ENCODE measurements at places on chromosomes 4 and X.

DNA sequence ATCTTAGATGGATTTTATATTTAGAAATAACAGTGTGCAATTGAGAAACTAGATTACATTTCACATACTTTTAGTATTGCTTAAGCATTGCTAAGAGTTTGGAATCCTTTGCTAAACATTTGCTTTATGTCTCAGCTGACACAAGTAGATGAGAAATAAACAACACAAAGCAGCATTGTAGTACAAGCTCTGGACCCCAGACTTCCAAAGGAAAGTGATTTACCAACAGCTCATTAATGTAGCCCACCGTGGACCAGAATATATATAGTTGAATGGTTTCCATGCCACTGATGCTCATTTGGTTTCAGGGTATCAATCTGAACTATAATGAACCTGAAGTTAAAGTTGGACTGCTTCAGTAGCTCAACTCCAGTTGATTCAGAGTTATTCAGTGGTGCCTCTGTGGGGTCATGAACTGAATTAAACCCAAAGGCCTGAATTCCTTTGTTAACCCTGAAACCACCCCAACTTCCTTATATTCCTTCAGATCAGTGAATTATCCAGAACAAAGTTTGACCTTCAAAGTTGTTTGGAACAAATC lies 132.1 kb upstream of the NEIL3 start:
- no peak for DNase-seq

DNA sequence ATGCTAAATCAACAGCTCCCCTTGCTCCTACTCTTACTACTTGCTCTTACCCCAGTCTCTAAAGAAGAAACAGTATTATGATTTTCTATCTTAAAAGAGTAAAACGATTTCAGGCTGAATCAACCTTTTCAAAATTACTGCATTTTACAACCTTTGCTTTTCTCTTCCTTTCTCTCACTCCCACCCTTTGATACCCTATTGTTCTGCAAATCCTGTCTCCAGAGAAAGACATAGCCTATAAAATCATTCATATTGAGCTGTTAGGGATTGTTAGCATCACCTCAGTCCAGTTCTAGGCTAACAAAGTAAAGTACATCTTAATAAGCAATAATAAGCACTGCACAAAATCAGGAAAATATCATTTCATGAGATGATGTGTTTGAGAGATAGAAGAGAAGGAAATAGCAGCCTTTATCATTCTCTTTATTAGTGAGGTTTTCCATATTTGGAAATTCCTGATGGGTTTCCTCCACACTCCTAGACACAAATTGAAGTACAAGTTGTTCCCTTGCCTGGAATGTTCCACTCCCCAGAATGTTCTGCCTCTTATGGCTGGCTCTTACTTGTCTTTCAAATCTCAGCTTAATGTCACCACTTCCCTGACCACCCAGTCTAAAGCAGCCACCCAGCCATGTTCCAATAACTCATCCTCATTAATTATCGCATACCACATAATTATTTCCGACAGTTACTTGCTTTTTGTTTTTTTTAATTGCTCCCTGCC lies 219.7 kb downstream of the PALLD start:
- DNase-seq: no peak

DNA sequence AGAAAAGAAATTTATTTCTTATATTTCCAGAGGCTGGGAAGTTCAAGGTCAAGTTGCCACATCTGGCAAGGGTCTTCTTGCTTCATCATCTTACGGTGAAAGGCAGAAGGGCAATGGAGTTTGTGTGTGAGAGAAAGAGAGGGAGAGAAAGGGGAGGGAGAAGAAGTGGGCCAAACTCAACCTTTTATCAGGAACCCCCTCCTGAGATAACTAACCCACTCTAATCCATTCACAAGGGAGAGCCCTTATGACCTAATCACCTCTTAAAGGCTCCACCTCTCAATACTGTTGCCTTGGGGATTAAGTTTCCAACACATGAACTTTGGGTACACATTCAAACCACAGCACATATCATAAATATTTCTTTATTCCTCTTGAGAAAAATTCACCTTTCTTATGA lies 203.3 kb upstream of the FAM241A start:
- no peak for DNase-seq

- DNase-seq: no peak
Measured at GRCh38 chrX:17067534-17067933, 121.1 kb downstream of the REPS2 start.

GRCh38 chrX:47206316-47206715 lies 12.2 kb upstream of the CDK16 start:
- DNase-seq: no peak

GRCh38 chrX:24890677-24891076 lies 125.1 kb downstream of the ARX start:
- no peak for DNase-seq

DNA sequence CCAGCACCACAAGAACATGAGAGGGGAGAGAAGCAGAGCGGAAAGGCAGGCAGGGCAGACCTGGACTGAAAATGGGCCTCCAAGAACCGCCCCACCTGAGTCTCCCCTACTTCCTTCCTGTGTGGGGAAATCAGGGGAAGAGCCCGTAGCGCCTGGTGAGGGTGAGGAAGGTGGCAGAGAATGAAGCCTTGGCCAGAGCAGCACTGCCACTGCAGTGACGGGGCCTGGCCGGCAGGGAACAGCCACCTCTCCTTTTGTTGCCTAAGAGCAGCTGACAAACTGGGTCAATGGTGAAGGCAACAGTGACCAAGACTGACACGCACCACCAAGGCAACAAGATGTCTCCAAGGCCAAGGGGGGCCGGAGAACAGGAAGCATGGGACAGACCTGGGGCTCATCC lies 58.4 kb upstream of the CBR4 start:
- DNase-seq: no peak

- DNase-seq: no peak
Measured at GRCh38 chr4:105587841-105588240, 35.4 kb downstream of the ARHGEF38 start.

DNA sequence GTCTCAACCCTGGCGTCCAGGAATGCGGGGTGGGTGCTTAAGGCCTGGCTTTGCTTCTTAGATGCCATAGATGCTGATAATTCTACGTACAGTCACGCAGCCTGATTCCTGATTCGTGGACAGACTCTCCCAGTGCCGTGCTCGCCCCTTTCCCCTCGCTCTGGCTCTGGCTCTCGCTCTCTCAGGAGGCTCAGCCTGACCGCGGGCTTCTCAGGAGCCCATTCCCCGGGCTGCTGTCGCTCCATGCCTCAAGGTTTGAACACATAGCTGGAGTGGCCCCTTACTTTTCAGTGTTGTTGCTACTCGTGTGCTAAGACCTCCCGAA lies 59.2 kb upstream of the ZC4H2 start:
- DNase-seq: no peak

DNA sequence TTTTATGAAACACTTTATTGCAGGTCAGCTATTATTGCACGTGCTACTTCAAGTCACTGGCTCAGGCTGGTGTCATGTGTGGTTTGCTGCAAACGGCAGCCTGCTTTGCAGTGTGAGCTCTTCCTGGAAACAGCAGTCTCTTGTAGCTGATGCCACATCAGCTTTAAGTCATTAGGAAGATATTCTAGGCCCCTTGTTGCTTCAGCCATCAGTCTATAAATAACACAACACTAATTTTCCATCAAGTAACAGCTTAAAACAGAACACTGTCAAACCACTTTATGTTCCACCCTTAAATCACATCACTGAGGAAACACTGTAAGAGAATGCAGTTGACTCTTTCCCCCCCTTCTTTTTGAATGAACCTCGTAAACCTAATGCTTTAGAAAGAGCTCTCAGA lies 93.8 kb downstream of the GATB start:
- DNase-seq: no peak

DNA sequence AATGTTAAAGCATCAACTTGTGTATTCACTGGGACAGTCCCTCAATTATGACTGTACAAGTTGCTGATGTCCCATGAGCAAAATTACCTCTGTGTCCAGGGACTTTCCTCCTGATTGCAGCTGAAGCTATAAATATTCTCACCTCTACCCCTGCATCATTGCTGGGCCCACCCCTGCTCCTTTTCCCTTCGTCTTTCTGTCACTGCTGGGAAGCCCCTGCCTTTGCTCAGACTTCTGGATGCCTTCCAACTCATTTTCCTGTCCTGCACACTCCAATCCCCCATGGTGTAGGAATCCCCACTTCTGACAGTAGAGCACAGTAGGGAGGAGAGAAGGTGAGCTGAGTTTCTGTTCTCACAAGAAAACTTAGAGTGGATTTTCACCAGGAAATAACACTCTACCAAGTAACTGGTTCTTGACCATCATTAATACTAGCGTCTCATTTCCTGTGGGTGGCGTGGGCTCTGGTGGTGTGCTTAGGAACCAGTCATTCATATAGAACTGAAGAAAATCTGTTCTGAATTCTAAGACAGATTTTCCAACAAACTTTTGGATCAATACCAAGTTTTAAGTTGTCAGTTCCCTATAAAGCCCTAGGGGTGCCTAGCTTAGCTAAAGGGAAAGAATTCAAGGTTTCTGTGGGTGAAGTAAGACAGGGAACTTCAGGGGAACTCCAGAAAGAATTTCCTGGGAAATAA lies 136.2 kb upstream of the MED14 start:
- DNase-seq: peak; percentile 13

DNA sequence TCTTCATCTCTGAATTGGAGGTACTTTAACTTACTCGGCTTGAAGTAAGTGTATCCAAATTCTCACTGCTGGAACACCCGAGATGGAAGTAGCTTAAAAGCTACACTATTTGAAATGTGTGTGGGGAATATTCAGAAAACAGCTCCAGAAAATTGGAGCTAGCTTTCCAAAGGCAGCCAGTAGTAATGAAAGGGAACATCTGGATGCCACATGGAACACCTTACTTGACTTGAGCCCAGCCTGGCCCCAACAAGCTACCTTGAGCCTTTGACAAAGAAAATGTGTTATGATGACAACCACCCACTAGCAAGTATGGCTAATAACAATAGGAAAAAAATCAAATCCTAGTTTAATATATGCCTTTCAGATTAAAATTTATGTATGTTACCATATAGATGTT lies 161.5 kb downstream of the PRDM5 start:
- no peak for DNase-seq

DNA sequence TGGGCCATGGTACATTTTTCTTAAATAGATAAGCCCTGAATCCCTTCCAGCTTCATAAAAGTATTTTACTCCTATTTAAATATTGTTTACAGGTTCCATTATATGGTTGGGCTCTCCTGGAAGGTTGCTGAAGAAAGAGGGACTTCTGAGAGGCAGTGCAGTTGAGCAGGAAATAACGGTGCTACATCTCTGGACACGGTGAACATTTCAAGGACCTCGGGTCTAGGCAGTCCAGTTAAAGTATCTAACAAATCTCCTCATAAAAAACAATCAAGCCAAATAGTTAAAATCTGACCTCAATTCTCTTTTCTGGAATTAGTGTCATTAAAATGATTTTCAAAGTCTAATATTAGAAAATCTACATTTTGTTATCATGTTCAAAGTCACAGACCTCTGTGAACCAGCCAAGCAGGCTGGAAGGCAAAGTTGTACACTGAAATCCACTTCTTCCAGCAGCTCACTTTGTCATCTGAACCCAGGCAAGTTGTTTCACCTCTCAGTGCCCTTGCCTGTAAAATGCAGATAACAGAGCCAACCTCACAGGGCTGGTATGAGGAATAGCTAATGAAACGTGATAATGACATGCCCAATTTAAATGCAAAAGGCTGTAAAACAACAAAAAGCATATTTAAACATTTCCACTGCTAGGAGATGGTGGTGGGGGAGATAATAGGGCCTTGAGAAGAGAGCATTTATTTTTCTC lies 267.0 kb upstream of the KLF3 start:
- no peak for DNase-seq

GRCh38 chr4:180041576-180041975 lies 2201.6 kb upstream of the TENM3 start:
- DNase-seq: no peak

DNA sequence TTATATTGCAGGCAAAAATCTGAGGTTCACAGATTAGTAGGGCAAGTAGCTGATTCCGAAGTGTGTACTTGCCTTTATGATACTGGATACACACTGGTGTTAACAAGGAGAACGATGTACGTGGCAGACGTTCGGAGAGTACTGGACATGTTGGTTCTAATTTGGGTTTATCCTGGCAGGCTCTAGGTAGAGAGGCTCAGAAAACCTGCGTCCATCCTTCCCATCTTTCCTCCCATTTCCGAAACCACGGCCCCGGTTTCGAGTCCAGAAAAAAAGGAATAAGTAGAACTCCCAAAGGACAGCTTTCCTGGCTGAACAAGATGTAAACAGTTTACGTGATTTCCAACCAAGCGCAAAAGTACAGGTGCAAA lies 351 bp upstream of the SLC30A9 start:
- no peak for DNase-seq

GRCh38 chrX:50853399-50853798 lies 39.4 kb upstream of the SHROOM4 start:
- DNase-seq: no peak

GRCh38 chrX:46117234-46117633 lies 428.0 kb downstream of the ZNF674 start:
- no peak for DNase-seq

GRCh38 chr4:156820931-156821330 lies 150.7 kb downstream of the PDGFC start:
- DNase-seq: no peak

GRCh38 chr4:89704651-89705395 lies 132.1 kb downstream of the SNCA start:
- DNase-seq: no peak

- DNase-seq: no peak
Measured at GRCh38 chr4:173909294-173909693, 374.2 kb downstream of the FBXO8 start.

DNA sequence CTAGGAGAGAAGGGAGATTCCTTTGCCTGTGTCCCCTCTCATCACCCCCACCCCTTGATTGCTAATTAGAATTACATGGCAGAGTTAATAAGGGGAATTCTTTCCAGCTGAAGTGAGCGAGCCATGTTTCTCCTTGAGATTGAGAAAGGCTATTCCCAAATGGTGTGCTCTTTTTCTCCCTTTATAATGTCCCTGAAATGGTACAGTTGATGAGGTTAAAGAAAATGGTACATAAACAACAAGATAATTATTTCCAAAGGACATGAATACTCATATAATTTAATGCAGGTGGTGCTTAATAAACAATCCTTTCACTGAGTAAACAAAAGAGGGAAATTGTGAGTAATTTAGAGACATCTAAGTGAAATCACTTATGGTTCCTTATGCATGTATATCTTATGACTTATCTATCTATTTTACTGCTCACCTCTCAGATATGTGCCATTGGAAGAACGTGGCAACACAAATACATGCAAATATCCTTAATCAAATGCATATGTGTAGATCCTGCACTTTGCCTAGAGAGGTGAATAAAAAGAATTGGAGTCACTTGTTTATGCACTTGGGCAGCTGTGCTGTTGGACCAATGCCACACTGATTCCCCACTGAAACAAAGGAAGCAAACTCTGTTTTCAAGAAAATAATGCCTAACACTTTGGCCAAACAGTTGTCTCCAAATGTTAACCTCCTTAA lies 106.6 kb upstream of the WDR44 start:
- DNase-seq: no peak

DNA sequence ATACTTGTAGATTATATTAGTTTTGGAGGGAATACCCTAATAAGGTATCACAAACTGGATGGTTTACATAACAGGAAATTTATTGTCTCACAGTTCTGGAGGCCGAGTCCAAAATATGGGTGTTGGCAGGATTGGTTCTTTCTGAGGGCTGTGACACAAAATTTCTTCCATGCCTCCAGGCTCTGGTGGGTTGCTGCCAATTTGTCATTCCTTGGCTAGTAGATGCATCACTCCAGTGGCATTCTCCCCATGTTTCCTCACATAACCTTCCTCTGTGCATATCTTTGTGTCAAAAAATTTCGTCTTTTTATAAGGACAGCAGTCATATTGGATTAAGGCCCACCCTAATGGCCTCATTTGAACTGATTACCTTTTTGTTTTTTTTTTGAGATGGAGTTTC lies 49.3 kb downstream of the APELA start:
- no peak for DNase-seq

Data from activated CD4-positive, alpha-beta T cell treated with anti-CD3 and anti-CD28 coated beads for 48 hours (primary cell).